NCI-H2171 (cell line): ENCODE measurements at places on chromosomes 3 and 15.

DNA sequence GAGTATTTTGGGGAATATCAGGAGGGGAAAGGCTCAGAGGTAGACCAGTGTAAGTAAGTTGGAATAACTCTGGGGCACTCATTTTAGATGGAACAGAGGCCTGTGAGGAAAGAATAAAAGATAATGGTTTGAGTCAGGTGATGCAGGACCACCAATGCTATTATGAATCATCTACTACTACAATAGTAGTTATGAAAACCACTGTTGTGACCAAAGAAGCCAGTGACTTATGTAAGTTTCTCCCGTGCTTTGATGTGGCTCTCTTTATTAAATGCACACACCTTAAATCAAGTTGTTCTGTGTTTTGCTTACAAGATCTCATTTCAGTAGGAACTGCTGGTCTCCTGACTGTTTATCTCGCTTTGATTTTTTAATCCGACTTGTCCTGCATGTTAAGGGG, 13.1 kb upstream of the GUCA1C start:
- DNase-seq = no peak

- DNase-seq = no peak
Observed at GRCh38 chr15:94417501-94418293, 186.3 kb downstream of the MCTP2 start.

GRCh38 chr15:43954181-43954621, 127.4 kb downstream of the WDR76 start:
- DNase-seq = no peak

DNA sequence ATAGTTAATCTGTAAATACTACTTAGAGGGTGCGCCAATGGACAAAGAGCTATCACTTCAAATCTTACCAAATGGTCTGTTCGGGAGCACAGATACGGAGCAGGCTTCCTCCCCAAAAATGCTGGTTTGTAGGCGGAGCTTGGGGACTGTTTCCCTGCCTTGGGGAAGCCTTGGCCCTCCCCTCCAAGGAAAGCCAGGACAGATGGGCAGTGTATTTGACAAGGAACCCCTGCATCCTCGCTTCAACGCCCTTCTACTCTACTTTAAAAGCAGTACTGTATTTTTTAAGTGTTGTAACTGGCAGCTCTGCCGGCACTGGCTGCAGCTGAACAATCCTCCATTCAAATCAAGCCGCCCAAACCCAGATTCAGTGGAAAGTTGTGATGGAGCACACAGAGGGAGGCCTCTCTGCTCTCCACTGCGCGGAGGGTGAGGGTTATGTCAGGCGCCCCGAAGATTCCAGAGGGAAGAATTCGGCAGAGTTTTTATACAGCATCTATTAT, 83.1 kb upstream of the FNDC3B start:
- no peak for DNase-seq
